ENCODE measurements at places on chromosomes 2 and 18.

- no peak for DNase-seq
Observed at GRCh38 chr2:17876590-17876989, 1.9 kb upstream of the KCNS3 start.

DNA sequence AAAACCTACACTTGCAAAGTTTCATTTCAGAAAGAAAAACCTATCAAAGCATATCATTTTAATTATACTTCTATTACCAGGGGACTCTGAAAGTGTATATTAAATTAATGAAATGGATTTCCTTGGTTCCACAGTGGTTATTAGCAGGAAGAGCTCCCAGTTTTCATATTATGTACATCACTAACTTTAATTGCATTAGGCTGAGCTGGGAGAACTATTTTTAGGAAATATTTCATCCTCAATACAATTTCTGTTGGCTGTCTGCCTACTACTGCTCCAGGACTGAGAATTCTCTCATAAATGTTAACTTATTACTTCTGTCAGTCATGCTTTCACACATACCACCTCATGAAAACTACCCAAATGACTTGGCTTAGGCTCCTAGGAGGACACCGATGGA lies 301.4 kb downstream of the CMPK2 start:
- DNase-seq = no peak

GRCh38 chr2:48249631-48250473 lies 280.1 kb upstream of the STON1 start:
- no peak for DNase-seq

- DNase-seq = no peak
Observed at GRCh38 chr18:9290156-9290555, 44.4 kb upstream of the TWSG1 start.

DNA sequence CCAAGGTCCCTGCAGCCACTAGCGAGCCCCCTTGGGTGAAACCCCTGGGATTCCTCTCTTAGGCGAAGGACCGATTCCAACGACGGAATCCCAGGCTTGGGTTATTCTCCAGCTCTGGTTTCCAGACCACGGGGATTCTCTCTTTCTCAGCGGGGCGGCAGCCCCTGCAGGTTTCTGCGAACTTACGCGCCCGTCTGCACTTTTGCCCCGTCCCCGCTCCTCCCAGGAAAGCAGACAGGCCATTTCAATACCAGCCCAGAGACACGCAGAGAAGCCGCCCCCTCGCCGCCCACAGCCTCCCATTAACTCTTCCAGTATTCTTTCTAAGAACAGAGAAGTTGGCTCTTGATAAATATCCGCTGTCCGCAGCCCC lies 1.2 kb downstream of the CBLN2 start:
- no peak for DNase-seq

GRCh38 chr2:37405781-37406180 lies 61.4 kb downstream of the QPCT start:
- DNase-seq = no peak
